ENCODE measurements at places on chromosomes 11 and 22. TPM values are rescaled to one million over a fixed set of nuclear protein-coding genes. Genes with fewer than 3 reads are reported as not detected.

The HIPK3 gene
- total RNA-seq: 146 TPM

DNA sequence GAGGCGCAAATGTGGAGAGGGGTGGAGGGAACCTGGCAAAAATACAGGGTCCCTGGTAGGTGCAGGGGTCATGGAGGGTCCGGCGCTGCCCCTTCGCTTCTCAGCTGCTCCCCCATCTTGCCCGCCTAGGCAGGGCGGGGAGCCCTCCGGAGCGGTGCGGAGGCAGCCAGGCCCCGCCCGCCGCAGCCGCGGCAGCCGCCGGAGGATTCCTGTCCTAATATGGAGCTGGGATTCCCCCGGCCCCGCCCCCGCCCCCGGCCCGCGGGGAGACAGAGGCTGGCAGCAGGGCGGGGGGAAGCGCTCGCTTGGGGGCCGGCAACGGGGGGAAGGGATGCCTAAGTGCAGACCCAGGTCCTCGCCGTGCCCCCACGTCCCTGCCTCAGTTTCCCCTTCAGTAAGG lies 1.0 kb upstream of the NPAS4 start:
- H3K27me3 ChIP-seq: peaks cover 21% of the 10 kb centered on the region
- H3K36me3 ChIP-seq: no peaks in the 10 kb centered on the region
- H3K4me1 ChIP-seq: peaks cover 9% of the 10 kb centered on the region
- H3K4me3 ChIP-seq: no peak overlapping the region

The LINC01488 gene
- total RNA-seq: not detected

The OR10AG1 gene
- not detected for total RNA-seq

- H3K4me1 ChIP-seq: peaks cover 6% of the 10 kb centered on the region
- peak; percentile 66 for DNase-seq
- peak overlapping the region; percentile 55 for H3K4me3 ChIP-seq
- H3K27ac ChIP-seq: no peak overlapping the region
- H3K27me3 ChIP-seq: peaks cover 50% of the 10 kb centered on the region
- H3K36me3 ChIP-seq: no peaks in the 10 kb centered on the region
Observed at GRCh38 chr11:8019314-8020243, 32.4 kb downstream of the EIF3F start.

DNA sequence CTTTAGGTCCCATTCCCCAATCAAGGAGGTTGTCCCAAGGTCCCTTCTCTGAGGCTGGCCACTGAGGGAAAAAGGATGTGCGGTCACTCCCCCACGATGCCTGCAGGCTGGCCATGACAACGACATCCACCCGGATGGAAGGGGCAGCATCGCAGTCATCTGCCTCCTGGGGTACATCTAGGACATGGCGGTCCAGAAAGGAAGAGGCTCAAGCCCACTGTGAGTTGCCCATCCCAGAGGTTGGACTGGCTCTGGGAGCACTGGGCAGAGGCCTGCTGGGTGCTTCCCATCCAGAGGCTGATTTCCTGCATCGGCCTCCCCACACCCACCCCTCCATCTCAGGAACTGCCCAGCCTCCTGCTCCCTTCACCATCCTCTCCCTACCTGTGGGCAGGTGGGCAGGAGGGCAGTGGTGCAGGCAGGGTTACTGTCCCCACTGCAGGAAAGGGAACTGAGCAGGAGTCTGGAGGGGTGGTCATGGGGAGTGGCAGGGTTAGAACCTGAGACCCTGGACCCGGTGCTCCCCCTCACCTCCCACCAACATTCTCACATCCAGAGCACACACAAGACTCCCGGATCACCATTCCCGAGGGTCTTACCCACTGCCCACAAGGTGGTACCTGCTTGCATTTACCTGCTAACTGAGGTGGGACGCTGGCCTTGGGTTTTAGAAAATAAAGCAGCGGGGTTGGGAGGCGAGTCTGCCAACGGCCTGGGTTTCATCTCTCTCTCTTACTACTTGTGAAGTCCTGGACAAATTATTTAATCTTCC lies 4.4 kb downstream of the RCE1 start:
- DNase-seq: no peak
- H3K27ac ChIP-seq: no peak overlapping the region
- peaks cover 24% of the 10 kb centered on the region for H3K36me3 ChIP-seq

DNA sequence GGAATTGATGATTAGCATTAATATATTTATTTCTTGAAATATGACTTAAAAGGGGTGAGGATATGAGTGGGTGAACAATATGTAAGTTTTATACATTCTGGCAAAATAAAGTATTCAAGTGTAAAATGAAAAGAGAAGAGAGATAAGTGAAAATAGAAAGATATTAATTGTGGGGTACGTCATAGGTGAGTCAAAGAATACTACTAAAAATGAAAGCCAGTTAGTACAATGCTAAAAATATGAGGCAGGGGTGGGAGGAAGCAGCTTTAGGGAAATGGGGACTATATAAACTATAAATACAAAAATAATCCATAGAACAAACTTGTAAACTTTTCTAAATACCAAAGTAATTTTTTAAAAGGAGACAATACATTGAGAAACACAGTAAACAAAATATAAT lies 661.4 kb downstream of the CNTN5 start:
- no peak overlapping the region for H3K27ac ChIP-seq
- no peaks in the 10 kb centered on the region for H3K4me1 ChIP-seq
- no peaks in the 10 kb centered on the region for H3K27me3 ChIP-seq
- H3K36me3 ChIP-seq: no peaks in the 10 kb centered on the region

The ZNF70 gene
- total RNA-seq: 6.1 TPM

Data from upper lobe of right lung (tissue), 1 donor.